Stimulated activated CD4-positive, alpha-beta T cell treated with anti-CD3 and anti-CD28 coated beads, Interleukin-15, amount 100 ng/mL, for 24 hours (primary cell): ENCODE measurements at places on chromosomes 7 and 10.

GRCh38 chr7:84792231-84792893 is 394.5 kb downstream of the SEMA3D start:
- DNase-seq = no peak

GRCh38 chr7:133310232-133310862 is 57.5 kb downstream of the EXOC4 start:
- DNase-seq = no peak

DNA sequence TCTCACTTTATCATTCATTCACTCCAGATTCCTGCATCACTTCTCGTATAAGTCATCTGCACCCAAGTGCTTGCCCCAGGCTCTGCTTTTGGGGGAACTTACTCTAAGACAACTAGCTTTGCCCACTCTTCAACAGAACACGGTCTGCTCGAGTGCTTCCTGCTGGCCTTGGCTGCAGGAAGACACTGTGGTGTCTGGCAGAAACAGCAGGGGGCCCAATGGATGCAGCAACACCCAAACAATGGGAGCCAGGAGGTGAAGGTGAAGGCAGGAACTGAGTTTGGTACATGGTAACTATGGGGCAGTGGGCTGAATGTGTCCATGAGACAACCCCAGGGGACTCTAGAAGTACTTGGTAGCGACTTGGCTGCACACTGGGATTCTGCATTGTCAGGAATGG is 344.0 kb downstream of the REEP3 start:
- DNase-seq = no peak

GRCh38 chr10:71084061-71084817 is 128.1 kb upstream of the UNC5B start:
- no peak for DNase-seq
